ENCODE measurements at places on chromosomes 1 and 21.

DNA sequence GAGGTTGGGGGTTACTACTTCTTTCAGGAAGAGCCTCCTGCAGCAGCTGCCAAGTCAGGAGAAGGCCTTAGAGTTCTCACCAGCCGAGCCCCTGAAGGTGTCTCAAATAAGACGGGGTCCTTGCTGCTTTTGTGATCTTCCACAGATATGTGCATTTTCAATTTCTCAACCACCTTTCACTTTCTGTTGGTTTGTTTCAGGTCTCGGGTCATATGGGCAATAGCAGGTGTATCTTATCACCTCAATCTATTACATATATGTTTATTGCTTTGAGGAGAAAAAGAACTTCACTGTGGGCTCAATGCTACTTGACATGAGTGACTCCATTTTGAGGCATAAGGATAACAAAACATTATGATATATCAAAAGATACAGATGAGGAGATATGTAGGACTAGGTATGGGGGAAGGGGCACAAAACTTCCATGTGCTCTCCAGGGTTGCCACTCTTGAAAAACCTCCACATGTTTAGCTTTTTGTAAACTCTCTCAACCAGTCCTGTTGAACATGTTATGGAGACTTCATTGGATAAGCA, 1171.4 kb upstream of the ADGRL2 start:
- DNase-seq: no peak

DNA sequence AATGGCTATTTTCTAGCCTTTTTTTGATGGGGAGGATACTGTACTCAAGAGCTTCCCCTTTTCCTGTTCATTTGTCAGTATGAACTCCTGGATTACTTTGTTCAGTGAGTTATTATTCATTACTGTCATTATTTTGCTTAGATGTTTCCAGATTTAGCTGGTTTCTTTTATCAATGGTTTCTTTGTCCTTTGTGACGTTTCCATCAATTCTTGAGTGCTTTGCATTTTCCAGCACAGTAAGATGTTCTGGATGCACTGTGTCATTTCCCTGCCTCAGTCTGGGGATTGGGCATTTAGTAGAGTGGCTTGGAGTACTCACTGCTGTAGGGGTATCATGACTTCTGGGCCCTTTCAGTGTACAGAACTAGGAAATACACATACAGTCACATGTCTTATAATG, 34.2 kb downstream of the MRPS6 start:
- DNase-seq: no peak

DNA sequence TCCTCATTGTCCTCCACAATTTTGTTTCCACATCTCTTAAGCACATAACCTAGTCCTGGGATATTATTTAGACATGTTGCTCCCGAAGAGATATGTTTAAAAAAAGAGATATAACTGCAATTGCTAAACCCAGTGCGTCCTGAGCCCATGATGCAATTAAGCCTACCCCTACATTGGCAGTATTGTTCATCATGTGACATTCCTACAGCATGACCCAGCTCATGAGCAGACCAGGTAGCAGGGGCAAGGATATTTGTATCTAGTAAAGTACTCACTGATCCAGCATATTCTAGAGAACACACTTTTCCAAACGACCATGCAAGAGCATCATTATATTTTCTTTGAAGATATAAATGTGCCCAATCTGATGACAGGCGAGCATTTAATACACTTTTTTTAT, 1.2 kb downstream of the ADAM30 start:
- no peak for DNase-seq

GRCh38 chr1:247146671-247147070, 25.1 kb downstream of the ZNF124 start:
- no peak for DNase-seq

GRCh38 chr1:54614024-54614423, 9.3 kb downstream of the FAM151A start:
- DNase-seq: no peak

DNA sequence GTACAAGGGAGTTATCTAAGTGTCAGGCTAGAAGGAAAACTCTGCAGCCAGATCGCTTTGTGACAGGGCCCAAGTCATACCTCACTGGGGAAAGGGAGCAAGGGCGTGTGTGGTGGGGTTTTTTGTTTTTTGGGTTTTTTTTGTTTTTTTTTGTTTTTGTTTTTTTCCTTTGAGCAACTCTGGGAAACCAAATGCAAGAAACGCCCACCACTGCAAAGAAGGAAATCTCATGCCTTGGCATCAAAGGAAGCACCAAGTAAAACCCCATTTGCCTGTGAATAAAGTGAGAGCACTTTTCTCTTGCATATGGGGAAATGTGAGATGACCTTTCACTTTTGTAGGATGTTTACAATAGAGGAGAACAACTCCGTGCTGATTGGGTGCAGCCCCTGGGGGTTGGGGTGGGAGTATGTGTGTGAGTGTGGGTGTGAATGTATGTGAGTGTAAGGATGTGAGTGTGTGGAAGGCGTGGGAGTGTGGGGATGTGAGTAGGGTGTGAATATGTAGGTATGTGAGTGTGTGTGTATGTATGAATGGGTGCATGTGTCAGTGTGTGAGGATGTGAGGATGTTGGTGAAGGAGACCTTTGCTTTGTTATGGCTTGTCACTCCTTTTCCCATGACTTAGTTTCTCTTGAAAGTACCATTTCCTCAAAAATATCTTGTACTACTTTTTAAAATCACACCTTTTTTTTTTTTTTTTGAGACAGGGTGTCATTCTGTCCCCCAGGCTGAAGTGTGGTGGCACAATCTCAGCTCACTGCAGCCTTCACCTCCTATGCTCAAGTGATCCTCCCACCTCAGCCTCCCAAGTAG, 34.6 kb downstream of the IL12RB2 start:
- DNase-seq: no peak

All from amygdala (tissue), 56 donors.